Suprapubic skin (tissue), 4 donors: ENCODE measurements at places on chromosomes 1 and 21. TPM values are rescaled to one million over a fixed set of nuclear protein-coding genes. Genes with fewer than 3 reads are reported as not detected.

PAX7 gene
- not detected for total RNA-seq

HSPA6 gene
- 8.1 TPM for total RNA-seq

ATP1A2 gene
- 4.3 TPM for total RNA-seq

PDC gene
- not detected for total RNA-seq

OR14K1 gene
- total RNA-seq, result not detected
